RPMI8226 (cell line): ENCODE measurements at places on chromosomes 3 and 15.

GRCh38 chr3:74603292-74603691 is 11.2 kb downstream of the CNTN3 start:
- DNase-seq = no peak

DNA sequence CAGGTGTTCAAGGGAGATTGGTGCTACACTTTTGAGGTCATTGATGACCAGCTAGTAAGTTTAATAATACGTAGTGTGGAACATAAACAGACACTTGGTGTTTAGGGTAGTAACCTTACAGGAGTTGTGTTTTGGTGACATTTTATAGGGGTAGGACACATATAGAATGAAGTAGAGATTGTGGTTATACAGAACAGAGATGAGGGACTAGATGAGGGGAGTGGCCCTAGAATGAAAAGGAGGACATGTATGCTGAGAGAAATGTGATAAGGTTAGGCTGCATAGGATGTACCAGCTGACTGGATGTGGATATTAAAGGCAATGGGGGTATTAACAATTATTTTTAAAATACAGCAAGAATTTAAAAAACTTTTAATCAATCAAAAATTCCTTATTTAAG is 8.0 kb downstream of the MBNL1 start:
- DNase-seq = peak; percentile 35

GRCh38 chr3:163422671-163423070 is 1655.6 kb downstream of the SI start:
- DNase-seq = peak; percentile 75

- DNase-seq = peak; percentile 18
These were observed 19.2 kb downstream of the P3H2 start for GRCh38 chr3:190101320-190102011.

- no peak for DNase-seq
These were observed 28.6 kb downstream of the PLEKHO2 start for GRCh38 chr15:64870353-64870752.

DNA sequence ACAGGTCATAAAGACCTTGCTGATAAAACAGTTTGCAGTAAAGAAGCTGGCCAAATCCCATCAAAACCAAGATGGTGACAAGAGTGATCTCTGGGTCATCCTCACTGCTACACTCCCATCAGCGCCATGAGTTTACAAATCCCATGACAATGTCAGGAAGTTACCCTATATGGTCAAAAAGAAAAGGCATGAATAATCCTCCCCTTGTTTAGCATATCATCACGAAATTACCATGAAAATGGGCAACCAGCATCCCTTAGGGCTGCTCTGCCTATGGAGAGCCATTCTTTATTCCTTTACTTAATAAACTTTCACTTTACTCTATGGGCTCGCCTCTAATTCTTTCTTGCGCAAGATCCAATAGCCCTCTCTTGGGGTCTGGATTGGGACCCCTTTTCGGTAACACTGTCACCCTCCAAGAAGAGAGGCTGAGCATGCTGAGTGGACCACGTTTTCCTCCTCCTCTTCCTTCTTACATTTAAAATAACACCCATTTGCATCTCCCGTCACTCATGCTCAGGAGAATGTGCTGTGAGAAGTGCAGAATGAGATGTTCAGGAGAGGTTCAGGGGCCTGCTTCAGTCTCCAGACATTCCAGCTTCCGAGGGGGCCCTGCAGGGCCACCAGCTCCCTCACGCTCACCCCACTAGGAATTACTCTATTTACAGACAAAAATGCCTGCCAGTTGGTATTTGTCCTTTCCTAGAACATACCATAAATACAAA is 47.3 kb downstream of the NSMCE3 start:
- DNase-seq = no peak

DNA sequence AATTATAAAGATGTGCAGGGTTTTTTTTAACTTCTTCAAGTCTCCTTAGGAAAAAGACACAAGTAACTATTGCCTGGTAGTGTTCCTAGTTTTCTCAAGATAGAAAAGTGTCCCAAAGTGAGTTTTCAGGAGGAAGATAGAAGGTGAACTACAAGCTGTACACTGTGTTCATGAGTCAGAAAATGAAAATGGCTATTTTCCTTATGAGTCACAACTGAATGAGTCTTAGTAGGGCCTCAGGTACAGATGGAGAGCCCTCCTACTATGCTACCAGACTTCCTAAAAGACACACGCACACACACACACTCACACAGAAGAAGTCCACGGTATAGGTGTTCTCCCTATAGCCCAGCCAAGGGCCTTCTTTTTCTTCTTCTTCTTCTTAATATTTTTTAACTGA is 3.1 kb downstream of the MYO1E start:
- DNase-seq = no peak

DNA sequence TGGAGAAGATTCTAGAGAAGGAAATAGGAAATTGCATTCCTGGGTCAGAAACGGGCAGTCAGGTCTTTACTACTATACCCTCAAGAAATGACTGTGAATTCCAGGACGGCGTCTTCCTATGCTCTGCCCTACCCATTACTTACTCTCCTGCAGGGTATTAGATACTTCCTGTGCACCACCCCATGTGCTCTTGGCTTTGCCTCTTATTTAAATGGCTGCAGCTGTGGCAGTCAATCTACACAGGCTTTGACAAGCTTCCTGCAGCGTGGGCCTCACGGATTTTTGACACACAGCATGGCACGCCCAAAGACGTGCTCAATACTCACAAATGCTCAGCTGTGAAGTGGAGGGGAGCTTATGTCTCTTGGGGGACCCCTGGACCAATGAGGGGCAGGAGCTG is 206.1 kb downstream of the SV2B start:
- no peak for DNase-seq

DNA sequence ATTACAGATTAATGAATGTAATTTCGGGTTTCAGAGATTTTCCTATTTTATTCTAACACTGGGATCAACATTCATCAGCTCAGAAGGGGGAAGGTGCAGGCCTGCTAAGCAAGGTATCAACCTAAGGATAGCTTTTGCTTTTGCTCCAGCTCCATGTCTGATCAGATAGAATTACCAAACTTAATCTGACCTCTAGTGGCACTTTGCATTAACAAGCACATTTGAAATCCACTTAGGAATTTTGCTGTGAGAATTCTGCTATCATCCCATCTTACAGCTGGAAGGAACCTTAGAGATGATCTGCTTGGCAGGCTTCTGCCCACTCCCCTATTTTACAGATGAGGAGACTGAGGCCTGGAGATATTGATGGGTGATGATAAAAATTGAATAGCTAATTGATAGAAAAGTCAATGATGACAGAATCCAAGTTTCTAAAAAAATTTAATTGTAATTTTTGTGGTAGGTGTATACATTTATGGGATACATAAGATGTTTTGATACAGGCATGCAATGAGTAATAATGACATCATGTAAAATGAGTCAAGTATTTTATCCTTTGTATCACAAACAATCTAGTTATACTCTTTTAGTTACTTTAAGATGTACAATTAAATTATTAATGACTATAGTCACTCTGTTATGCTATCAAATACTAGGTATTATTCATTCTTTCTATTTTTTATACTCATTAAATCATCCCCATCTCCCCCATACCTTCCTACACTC is 209.2 kb upstream of the ZPLD1 start:
- peak; percentile 27 for DNase-seq

GRCh38 chr3:190973771-190974170 is 111.3 kb upstream of the GMNC start:
- no peak for DNase-seq

GRCh38 chr3:112321867-112322652 is 10.9 kb upstream of the CD200 start:
- no peak for DNase-seq

DNA sequence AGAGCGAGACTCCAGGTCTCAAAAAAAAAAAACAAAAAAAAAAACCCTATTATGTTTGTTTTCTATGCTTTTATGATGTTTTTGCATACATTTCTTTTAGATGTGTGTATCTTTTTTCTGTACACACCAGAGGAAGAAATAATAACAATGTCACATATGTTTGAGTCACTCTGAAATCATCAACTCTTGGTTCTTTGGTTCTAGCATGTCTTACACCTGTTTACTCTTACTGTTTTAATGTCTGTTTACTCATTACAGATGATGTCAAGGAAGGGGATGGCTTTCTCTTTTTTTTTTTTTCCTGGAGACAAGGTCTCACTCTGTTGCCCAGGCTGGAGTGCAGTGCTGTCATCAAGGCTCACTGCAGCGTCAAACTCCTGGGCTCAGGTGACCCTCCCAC is 24.1 kb downstream of the RHOA start:
- DNase-seq = no peak
